ENCODE measurements at places on chromosomes 7 and 10. TPM values are rescaled to one million over a fixed set of nuclear protein-coding genes. Genes with fewer than 3 reads are reported as not detected.
A peak's percentile ranks its signal among the peaks of the same experiment; 100 is the strongest.

Gene ADAM22
- total RNA-seq: 14.6 TPM

Gene TECPR1
- total RNA-seq: 36.4 TPM

Gene AQP1
- not detected for total RNA-seq

Gene TRIM74
- 1.3 TPM for total RNA-seq

Gene TMEM139
- 0.46 TPM for total RNA-seq

Gene PAX4
- total RNA-seq: not detected

DNA sequence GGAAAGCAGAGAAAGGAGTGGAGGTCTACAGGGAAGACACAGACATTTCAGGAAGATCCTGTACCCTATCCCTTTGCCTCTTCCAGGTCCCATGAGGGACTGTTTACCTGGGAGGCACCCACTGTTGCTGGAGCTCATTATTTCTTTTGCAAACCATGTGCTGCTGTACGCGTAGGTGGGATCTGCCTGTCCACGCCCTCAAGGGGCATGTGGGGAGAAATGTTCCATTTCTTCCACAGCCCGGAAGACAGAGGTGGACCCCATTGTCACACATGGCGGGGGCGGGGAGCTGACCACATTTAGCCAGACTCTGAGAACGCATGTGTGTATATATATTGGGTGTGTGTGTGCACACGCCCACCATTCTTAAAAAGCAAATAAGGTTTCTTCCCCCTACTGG lies 2.0 kb downstream of the PLXNA4 start:
- no peak for DNase-seq

GRCh38 chr10:110504111-110504735 lies 6.5 kb downstream of the DUSP5 start:
- DNase-seq: no peak

GRCh38 chr10:16417341-16417740 lies 19.5 kb upstream of the PTER start:
- no peak for DNase-seq

DNA sequence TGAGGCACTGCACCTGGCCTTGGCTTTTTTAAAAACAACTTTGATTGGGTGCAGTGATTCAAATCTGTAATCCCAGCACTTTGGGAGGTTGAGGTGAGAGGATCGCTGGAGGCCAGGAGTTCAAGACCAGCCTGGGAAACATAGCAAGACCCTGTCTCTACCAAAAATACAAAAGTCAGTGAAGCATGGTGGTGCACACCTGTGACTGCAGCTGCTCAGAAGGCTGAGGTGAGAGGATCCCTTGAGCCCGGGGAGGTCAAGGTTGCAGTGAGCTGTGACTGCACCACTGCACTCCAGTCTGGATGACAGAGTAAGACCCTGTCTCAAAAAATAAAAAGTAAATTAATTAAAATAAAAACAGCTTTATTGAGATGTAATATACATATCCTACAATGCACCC lies 84.9 kb downstream of the NPTX2 start:
- peak; percentile 91 for DNase-seq

GRCh38 chr7:66267249-66267648 lies 62.1 kb downstream of the TPST1 start:
- no peak for DNase-seq

DNA sequence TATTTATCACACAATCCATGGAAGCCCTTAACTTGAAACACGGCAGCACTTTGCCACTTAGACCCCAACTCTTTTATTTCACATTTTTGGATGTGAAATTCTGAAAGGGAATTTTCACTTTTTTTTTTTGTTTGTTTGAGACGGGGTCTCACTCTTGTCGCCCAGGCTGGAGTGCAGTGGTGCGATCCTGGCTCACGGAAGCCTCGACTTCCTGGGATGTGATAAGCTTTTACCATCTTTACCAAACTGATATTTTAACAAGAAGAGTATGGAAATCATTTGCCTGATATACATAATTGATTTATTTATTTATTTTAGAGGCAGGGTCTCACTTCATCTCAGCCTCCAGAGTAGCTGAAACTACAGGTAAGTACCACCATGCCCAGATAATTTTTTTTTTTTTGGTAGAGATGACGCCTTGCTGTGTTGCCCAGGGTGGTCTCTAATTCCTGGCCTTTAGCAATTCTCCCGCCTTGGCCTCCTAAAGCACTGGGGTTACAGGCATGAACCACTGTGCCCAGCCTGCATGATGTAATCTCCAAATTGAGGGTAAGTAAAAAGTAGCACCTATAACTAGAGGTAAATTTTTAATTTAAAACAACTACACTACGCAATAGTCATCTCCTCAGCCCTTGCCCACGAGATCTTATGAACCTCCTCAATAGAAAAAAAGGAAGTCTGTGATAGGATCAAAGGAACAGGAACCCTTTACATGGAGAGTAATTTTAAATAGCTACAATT lies 180.7 kb upstream of the KLF14 start:
- DNase-seq: no peak

GRCh38 chr10:114157912-114158311 lies 16.1 kb downstream of the CCDC186 start:
- DNase-seq: no peak

DNA sequence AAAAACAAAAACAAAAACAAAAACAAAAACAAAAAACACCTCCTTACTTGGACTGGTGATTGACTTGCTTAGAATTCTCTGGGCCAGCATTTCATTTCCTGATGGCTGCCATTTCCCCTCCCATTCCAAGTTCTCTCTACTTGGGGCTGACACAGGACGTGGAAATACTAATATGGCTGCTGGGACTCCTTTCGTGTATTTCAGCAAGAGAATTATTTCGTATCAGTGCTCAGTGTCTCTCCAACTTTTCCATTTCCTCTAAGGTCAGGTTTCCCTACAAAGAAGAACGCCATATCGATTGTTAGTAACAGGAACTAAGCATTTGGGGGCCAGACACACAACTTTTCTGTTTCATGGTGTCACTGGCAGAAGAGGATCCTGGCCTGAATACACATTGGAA lies 22.5 kb upstream of the VAX1 start:
- no peak for DNase-seq

GRCh38 chr7:121561717-121562116 lies 165.6 kb upstream of the FAM3C start:
- DNase-seq: no peak

DNA sequence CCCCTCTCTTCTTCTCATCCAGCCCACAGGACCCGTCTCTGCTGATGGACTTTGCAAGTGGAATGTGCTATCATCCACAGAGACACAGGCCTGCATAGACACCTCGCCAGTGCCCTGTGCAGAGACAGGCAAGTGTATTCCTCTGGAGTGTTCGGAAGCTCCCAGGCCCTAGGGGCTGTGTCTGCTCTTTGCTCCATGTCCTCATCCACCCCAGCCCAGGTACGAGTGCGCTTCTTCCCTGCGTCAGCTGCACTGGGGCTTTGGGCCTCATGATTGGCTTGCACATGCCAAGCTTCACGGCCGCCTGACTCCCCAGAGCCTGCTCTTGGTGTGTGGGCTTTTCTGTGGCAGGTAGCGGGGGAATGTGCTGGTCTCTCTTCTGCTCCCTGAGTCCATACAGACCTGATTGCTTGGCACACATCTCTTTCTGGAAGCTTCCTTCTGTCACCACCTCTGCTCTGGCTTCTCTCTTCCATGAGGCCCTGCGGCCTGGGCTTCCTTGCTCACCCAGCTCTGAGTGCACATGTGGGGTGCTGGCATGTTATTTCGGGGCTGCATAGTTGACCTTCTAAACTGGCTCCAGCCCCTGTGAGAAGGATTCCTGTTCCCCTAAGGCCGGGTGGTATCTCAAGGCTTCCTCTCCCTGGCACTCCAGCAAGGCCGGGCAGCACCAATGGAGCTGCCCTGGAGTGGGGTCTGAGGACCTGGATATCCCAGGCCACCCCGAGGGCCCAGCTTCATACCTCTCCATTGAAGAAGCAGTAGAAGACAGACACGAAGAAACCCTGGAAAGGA lies 27.8 kb downstream of the CRHR2 start:
- DNase-seq: no peak
